ENCODE measurements at places on chromosomes 3 and 15.
A peak's percentile ranks its signal among the peaks of the same experiment; 100 is the strongest.

DNA sequence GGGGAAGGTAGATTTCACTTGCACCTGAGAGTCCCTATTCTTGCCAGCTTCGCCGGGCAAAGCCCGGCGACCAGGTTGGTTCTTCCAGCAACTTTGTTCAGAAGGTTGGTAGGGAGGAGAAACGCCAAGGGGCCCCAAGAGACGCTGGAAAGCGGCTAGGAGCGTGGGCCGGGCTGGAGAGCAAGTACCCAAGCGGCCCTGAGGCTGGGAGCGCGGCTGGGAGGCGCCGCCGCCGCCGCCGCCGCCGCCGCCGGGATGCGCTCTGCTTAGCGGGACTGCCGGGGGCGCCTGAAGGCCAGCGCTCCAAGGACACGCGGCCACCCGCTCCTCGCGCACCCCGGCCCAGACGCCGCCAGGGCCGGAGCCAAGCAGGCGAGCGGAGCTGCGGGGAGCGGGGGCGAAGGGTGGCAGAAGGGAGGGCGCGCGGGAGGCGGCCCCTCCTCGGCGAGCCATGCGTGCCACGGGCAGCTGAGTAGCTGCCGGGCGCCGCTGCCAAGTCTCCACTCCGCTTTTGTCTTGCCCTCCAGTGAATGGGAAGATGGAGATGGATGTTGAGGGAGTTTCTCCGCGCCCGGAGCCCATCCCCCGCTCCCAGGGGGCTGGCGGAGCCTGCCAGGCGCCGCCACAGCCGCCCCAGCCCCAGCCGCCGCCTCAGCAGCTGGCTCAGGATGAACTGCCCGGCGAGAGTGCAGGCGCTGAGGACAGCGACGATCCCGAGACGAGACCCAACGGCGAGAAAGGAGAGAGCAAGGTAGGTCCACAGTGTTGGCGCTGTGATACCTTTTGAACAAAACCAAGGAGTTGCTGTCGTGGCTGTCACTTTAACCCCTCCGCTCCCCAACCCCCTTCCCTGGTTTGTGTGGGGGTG, 227.4 kb upstream of the AZI2 start:
- no peak for DNase-seq

- DNase-seq, result no peak
Observed at GRCh38 chr3:42769477-42770131, 3.4 kb downstream of the CCDC13 start.

- DNase-seq, result no peak
Observed at GRCh38 chr3:79983118-79983517, 215.3 kb upstream of the ROBO1 start.

GRCh38 chr3:9399746-9400145, 2.3 kb downstream of the SETD5 start:
- DNase-seq, result no peak

DNA sequence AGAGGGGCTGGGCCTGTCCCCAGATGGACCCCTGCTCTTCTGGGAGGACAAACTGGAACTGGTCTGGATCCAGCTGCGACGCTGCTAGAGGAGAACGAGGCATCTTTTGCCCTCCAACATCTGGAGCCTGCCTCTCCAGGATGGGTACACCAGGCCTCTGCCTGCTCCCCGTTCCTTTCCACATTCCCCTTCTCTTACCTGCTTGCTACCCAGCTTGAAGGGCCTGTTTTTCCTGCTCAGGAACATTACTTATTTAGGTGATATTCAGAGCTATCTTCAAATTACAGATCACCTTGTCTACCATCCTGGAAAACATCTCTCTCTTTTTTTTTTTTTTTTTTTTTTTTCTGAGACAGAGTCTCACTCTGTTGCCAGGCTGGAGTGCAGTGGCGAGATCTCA, 64.0 kb downstream of the CHRD start:
- DNase-seq, result no peak

GRCh38 chr3:89402051-89402450, 294.6 kb downstream of the EPHA3 start:
- DNase-seq, result no peak

- peak; percentile 68 for DNase-seq
Observed at GRCh38 chr3:63911873-63912767, at the start of gene SCAANT1. Gene SCAANT1, minus strand, starts transcription at chr3:63912383.

GRCh38 chr3:134426660-134427181, 52.5 kb upstream of the AMOTL2 start:
- DNase-seq, result no peak

- no peak for DNase-seq
Observed at GRCh38 chr3:5463991-5464390, 276.5 kb downstream of the EDEM1 start.

DNA sequence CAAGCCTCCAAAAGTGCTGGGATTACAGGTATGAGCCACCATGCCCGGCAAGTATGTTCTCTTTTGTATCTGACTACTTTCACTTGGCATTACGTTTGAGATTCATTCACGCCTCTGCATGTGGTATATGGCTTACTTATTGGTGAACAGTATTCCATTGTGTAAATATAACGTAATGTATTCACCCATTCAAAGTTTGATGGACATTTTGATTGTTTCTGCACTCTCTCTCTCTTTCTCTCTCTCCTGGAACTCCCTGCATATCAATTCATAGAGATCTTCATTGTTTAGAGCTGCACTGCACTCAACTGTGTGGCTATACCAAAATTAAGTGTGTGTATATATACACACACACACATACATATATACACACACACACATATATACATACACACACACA, 30.4 kb downstream of the SPPL2A start:
- DNase-seq, result no peak

- no peak for DNase-seq
Observed at GRCh38 chr3:157559401-157559800, 56.2 kb upstream of the VEPH1 start.

- DNase-seq, result no peak
Observed at GRCh38 chr3:128427175-128427857, 39.4 kb downstream of the DNAJB8 start.

DNA sequence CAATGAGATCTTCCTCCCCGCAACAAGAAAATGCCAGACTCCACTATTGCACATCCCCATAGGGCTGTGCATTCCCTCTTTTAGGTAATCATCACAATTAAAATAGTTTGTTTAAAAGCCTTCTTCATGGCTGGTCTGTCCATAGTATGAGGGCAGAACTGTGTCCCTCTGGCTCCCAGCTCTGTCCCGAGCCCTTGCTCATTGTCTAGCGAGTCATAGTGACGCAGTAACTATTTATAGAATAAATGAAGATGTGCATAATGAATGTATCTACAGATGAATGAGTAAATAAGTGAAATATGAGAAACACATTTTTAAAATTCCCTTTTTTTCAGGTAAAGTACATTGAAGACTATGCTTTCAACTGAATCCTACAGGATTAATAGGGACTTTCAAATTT, 128.4 kb upstream of the TMC3 start:
- DNase-seq, result no peak

- DNase-seq, result no peak
Observed at GRCh38 chr3:59426821-59427565, 377.2 kb upstream of the CFAP20DC start.

DNA sequence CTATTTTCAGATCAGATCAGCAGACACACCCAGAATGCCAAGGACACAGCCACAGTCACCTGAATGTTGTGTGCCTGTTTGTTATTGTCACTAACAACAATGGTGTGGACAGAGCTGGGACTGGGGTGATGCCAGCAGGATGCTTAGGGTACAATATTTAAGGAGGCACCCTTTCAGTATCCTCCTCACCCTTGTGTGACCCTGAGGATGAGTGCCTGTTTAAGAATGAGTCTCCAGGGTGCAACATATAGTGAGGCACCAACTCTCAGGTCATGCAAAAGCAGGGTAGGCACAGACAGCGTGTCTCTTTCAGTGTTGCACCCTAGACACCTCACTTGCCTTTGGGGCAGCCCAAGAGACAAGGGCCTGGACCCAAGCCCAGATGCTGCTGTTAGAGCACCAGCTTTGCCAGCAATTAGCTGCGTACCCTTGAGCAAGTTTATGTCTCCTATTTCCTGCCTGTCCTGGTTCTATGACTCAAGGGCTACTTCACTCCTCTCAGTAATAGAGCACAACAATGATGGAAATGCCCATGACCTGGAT, 122.6 kb downstream of the AQP9 start:
- DNase-seq, result no peak

- DNase-seq, result no peak
Observed at GRCh38 chr3:61172684-61173083, 78.6 kb downstream of the FHIT start.

- no peak for DNase-seq
Observed at GRCh38 chr15:89364741-89365450, 30.3 kb upstream of the POLG start.

DNA sequence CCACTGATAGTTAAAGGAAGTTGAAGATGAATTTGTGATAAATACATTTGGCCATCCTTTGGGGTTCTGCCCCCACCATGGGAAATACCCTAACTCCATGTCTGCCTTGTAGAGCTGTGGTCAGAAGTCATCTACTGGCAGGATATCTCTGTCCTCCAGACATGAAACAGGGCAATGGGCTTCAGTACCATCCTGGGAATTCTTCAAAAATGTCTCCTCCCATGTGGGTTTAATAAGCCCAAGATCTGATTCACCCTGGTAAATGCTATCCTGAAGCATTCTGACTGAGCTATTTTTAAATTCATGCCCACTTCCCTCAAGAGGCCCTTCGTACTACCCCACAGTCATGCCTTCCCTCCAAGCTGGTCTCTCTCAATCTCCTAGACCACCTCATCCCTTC, 113.7 kb upstream of the SLC25A36 start:
- DNase-seq, result no peak

DNA sequence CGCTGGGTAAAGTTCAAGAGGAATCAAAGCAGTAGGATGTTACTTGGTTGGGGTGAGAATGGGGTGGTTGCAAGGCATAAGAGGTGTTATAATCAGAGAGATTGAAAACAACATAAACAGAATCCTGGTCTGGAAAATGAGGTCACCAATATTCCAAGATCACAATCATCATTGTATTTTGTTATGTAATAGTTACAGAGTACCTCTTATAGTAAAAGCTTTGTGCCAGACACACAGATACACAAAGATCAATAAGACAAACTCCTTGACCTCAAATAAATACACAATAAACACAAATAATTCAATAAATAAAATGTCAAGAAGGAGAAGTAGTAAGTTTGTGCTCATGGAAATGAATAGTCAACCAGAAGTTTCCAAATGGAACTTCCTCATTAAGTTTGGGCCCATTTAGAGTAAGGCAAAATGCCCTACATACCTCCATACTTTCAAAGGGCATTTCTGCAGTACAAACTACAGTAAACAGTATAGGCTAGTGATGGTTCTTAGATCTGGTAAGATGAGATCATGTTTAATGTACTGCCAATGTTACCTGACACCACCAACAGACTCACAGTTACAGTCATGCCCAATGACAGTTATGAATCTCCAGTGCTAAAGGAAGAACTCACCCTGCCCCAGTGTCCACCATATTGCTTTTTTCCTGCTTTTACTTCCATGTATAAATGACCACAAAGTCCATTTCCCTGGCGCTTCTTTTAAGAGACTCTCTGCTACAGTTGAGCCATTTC, 93.4 kb downstream of the KCNMB2 start:
- DNase-seq, result no peak

GRCh38 chr3:188171682-188172467, 17.9 kb downstream of the LPP start:
- DNase-seq, result no peak

DNA sequence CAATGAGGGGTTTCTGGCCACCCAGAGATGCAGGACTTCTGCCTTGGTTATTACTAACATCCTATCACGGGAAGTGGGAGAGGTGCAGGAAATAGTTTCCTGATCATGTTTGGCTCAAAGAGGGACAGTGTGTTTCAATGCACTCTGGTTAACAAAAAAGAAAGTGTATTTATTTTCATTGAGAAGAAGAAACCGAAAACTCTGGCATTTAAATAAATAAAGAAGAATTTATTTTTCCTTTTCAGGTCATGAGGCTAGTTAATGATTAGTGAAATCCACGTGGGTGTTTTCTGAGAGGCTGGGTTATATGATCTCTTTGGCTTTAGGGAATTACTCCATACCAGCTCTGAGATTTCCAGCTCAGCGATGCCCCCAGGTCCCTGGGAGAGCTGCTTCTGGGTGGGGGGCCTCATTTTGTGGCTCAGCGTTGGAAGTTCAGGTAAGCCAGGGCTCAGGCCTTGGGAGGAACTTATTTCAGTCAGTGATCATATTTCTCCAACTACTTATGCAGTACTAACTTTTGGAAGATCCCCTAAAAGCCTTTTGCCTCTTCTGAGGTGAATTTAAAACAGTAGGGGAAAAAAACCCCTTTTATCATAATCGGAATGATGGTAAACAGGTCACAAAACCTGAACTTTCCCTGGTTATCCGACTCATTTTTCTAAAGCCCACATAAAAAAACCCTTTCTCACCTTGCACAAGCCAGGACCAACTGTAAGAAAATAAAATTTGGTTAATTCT, at the start of gene PLA1A:
TSS of gene PLA1A (plus strand) at position 338 of the 741 bp plus-strand sequence. CDS start at position 367, 29 bp downstream.
- DNase-seq, result no peak

GRCh38 chr3:9569054-9569453, 15.4 kb upstream of the LHFPL4 start:
- DNase-seq, result no peak

GRCh38 chr3:138833899-138834595, 681 bp downstream of the PIK3CB start:
- peak; percentile 3 for DNase-seq

- DNase-seq, result no peak
Observed at GRCh38 chr3:134904241-134904771, 109.2 kb downstream of the EPHB1 start.

DNA sequence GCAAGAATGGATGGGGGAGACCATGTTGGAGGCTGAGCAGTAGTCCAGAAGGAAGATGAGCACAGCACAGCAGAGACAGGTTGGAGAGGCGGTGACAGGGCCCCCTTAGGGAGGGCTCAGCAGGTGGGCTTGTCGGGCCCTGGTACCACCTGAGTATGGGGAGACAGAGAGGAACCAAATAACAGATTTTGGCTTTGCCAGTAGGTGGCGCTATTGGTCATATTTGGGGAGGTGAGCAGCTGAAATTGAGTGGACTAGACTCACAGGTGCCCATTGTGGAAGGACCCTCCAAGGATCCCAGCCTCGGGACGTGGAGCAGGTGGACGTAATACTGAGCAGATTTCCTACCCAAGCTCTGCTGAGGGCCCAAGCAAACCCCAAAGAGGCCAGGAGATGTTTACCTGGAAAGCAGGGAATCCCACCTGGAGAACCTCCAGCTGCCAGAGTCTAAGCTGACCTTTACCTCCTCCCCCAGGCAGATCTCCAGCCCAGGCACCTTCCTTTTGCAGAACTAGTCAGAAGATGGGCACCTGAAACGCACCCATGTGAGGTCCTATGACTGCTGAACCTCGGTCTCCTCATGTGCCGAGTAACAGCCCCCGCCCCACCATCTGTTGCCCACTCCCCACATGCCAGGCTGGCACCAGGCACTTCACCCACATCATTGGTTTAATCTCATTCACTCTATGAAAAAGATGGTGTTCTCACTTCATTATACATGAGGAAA, 24.6 kb upstream of the CORO2B start:
- DNase-seq, result peak; percentile 35

- no peak for DNase-seq
Observed at GRCh38 chr15:68289621-68290352, 12.2 kb downstream of the FEM1B start.

GRCh38 chr3:79369306-79369705, 398.5 kb downstream of the ROBO1 start:
- DNase-seq, result no peak

GRCh38 chr3:88440701-88441100, 290.9 kb downstream of the C3orf38 start:
- no peak for DNase-seq

All from stimulated activated CD8-positive, alpha-beta memory T cell treated with anti-CD3 and anti-CD28 coated beads, Interleukin-4, amount 100 ng/mL, for 4 hours (primary cell).